NCI-H510A treated with DMSO at 0.1 percent for 48 hours (cell line): ENCODE measurements at places on chromosomes 3 and 15.

DNA sequence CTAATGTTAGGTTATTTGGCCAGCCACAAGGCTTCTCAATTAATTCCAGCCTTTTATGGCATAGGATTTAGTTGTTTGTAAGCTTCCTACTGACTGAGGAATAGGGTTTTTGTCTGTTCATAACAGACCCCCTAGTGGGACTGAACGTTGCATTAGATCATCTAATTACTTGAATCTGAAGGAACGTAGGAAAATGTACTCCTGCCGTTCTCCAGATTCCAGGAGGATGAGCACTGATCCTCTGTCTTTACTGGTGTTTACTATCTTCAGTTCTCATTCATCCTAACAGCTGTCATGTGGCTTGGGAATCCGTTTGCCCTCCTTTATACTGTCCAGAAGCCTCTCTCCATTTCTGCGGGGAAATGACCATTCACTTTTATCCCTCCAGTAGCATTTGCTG lies 52.7 kb downstream of the RAD54L2 start:
- DNase-seq: no peak

DNA sequence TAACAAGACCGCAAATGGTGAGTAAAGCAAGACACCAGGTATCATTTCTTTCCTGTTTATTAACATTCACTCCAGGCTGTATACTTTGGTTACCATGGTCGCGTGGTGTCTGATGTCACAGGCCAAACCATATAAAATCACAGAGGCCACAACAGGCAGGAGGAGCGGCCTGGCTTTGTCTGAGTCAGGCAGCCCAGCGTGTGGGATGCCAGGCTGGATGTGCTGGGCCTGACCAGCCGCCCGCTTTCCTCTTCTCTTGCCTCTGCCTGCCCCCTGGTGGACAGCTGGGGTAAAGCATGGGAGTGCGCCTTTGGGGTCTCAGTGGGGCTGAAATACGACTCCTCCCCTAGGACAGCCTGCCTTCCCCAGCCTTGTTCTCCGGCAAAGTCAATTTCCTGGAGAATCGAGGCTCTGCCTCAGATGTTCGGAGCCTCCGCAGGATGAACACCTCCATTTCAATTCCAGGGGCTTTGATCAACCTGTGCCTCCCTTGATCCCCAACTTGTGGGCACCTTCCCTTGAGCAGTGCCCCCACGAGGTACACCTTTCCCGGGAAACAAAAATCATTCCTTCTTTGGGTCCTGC lies 78.2 kb downstream of the CCNL1 start:
- no peak for DNase-seq

GRCh38 chr15:31050953-31051352 lies 50.6 kb downstream of the TRPM1 start:
- no peak for DNase-seq

DNA sequence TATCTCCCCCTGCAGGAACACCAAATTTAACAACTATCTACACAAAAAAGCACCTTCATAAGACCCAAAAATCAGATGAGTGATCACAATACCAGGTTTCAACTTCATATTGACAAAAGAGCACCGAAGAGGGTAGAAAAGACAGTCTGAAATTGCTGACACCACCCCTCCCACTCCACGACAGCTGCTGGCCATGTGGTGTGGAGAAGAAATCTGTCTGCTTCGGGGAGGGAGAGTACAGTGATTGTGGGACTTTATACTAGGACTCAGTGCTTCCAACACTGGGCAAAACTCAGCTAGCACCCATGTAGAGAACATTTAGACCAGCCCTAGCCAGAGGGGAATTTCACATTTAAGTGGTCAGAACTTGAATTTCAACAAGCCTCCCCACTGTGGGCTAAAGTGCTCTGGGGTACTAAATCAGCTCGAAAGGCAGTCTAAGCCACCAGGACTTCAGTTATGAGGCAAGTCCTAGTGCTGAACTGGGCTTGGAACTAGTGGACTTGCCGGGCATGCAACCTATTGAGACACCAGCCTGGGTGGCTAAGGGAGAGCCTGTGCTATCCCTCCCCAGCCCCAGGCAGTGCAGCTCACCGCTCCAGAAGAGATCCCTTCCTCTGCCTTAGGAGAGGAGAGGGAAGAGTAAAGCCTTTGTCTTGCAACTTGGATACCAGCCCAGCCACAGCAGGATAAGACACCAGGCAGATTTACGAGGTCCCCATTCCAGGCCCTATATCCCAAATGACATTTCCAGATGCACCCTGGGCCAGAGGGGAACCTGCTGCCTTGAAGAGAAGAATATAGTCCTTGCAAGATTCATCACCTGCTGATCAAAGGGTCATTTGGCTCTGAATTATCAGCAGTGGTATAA lies 44.6 kb upstream of the POU1F1 start:
- DNase-seq: no peak

- DNase-seq: no peak
These were observed 59.7 kb downstream of the ITPR1 start for GRCh38 chr3:4552811-4553210.

- DNase-seq: no peak
These were observed 6.9 kb downstream of the TMEM39A start for GRCh38 chr3:119456469-119456868.

GRCh38 chr15:27254055-27254454 lies 283.1 kb downstream of the GABRG3 start:
- no peak for DNase-seq

- DNase-seq: no peak
These were observed 4.3 kb downstream of the BTBD1 start for GRCh38 chr15:83062768-83063180.

GRCh38 chr3:124916837-124917409 lies 17.6 kb downstream of the MUC13 start:
- no peak for DNase-seq

DNA sequence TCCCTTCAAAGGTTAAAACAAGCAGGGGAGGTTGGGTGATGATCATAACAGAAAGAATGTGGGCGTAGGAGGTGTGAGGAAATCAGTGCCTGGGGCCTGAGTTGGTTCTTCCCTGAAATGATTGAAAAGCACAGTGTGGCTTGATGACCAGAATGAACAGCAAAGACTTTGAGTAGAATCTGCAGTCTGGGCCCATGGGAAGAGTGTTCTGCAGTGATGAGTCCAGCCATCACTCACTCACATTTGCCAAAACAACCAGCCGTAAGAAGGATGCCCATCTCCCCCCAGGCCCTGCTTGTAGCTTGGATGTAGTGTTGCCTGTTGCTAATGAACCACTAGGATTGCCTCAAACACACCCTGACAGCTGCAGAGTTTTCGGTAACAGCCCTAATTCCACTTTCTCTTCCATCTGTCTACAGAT lies 67.9 kb downstream of the VGLL3 start:
- no peak for DNase-seq

- DNase-seq: no peak
These were observed 146.8 kb downstream of the FAM43A start for GRCh38 chr3:194832346-194833104.

DNA sequence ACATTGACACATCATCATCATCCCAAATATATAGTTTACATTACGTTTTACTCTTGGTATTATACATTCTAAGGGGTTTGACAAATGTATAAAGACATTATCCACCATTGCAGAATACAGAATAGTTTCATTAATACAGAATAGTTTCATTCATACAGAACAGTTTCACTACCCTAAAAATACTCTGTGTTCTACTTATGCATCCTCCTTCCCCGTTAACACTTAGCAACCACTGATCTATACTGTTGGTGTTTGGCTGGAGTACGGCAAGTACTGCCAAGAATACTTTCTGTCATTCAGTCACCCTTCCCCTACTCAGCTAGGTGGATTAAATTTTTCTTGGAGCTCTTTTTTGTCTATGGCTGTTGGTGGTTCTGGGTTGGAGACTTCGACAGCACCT lies 33.4 kb downstream of the LEKR1 start:
- DNase-seq: no peak

DNA sequence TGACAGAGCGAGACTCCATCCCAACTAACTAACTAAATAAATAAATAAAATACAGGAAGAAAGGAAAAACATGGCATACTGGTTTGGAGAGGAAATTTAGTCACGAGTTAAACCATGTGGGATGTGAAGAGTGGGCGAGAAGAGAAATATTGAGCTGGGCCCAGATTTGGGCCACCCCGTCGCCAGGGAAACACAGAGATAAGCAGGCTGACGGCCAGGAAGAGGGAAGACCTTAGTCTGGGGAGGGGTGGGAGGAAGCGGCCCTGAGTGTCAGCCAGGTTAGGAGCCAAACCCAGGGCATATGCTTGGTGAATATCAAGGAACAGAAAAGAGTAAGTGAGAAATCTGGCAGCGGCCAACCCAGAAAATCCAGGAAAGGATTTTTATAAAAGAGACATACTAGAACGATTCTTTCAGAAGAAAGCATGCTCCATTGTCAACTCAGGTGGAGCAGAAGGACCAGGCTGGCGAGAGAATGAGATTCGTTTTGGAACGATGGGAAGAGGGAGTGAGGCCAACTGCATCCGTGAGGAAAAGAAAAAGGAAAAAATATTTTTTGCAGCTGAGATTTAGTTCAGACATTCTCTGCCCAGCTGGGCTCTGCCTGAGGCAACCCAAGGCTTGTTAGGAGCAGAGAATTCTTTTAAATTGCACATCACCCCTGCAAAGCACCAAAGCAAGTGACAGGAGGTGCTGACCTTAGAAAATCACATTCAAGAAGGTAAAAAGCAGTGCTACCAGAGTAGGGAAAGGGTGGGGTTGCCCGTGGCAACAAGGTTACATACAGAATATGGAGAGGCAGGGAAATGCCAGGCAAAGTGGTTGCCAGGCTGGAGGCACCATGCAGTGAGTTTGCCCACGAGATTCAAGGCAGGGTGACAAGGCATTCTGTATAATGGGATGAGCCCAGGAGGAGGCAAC lies 59.3 kb upstream of the RAD18 start:
- no peak for DNase-seq
